ENCODE measurements at places on chromosomes 11 and 22.

DNA sequence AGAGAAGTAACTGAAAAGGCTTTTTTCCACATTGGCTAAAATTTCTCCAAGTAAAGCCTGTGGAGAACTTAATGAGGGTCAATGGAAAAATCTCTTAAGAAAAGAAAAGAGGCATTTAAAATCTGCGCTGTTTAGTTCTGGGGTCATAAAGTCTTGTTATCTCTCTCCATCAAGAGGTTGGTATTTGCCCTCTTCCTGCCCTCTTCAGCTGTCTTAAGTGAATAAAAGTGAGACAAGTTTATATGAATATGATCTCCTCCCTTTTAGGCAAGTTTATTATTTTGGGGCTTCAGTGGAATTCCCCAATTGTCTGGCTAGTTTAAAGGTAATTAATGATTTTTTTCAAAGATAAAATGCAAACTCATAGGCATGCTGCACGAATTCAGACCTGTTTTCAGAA is 89.6 kb downstream of the ARL14EP start:
- no peak for DNase-seq

- peak; percentile 80 for DNase-seq
These were observed 28.4 kb upstream of the PAMR1 start for GRCh38 chr11:35553831-35554230.

DNA sequence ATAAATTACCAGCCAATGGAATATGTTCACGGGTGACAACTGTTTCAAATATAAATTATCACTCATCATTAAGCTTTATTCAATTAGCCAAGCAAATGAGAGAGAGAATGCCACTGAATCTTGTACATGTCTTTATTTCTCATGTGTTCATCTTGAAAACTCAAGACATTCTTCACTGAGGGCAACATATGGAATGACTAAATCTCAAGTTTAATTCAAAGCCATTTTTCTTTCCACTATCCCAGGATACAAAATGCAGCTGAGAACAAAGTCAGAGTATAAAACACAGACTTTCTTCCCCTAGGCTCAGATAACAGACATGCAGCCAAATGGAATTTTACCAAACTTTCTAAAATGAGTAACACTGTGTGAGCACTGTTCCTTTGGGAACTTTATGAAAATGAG is 12.1 kb upstream of the BBOX1 start:
- DNase-seq, result no peak

GRCh38 chr11:27726981-27727380 is 26.7 kb upstream of the BDNF start:
- no peak for DNase-seq

DNA sequence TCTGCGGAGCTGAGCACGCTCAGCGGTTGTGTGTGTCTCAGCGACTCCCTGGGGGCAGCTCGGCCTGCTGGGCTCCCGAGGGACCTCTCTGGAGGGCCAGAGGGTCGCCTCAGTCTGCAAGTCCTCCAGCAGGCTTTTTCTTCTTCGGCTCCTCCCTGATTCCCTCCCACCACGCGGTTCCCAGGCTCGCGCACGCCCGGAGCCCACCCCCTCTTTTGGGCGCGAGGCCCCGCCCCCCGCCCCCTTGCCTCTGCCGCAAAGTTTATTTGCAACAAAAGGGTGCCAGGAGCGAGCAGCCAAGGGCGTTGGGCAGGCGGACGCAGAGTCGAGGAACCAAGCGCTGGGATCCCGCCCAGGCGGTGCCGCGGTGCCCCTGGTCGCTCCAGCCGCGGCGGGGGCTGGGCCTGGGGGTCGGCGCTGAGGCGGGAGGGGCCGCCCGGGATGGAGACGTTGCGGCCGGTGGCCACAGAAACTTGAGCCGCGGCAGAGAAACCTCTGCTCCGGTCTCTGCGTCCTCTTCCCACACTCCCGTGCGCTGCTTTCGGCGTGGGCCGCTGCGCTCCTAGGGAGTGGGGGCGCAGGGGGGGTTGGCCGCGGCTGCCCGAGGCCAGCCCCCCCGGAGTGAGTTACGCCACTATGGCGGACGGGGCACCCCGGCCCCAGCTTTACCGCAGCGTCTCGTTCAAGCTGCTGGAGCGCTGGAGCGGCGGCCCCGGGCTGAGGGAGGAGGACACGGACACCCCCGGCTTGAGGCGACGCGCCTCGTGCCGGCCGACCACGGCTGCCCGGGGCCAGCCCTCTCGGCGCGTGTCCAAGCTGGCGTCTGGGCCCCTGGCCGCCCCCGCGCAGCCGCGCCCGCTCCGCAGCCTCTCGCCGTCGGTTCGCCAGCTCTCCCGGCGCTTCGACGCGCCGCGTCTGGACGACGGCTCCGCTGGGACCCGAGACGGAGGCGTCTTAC is at the start of gene ARHGEF17:
ARHGEF17 (plus strand) TSS at position 274 of the 958 bp plus-strand sequence; CDS start at position 637, 363 bp downstream.
- no peak for DNase-seq

DNA sequence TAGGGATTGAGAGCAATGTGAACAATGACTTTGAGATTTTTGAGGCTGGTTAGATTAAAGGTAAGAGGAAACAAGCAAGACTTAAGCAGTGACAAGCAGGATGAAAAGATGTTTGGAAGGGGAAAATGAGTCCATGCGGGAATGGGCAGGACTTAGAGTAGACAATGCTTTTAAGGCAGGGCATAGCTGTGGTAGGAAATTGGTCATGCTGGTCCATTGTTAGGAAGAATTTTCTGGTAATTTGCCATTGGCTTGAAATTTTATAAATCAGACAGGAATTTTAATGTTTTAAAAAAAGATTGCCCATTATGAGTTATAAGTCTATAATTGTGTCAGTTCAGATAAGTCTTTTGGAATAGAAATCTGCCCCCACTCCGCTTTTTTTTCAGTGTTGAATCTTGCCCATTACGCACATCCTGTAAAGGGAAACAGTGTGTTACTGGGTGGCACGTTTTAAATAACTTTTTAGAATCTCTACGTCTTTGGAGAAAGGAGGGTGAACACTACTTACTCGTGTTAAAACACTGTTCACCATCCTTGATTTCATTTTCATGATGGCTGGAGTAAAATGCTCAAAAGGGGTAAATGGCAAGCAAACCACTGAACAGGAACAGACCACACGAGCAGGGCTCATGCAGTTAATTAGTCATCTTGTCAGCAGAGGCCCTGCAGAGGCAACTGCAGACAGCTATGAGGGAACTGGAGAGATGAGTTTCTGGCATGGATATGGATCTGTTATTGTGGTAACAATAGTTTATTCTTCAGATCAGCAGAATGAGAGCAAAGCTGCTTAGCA is 25.0 kb downstream of the SWAP70 start:
- peak; percentile 35 for DNase-seq

- peak; percentile 74 for DNase-seq
These were observed 17.1 kb downstream of the MAFF start for GRCh38 chr22:38218661-38219622.

DNA sequence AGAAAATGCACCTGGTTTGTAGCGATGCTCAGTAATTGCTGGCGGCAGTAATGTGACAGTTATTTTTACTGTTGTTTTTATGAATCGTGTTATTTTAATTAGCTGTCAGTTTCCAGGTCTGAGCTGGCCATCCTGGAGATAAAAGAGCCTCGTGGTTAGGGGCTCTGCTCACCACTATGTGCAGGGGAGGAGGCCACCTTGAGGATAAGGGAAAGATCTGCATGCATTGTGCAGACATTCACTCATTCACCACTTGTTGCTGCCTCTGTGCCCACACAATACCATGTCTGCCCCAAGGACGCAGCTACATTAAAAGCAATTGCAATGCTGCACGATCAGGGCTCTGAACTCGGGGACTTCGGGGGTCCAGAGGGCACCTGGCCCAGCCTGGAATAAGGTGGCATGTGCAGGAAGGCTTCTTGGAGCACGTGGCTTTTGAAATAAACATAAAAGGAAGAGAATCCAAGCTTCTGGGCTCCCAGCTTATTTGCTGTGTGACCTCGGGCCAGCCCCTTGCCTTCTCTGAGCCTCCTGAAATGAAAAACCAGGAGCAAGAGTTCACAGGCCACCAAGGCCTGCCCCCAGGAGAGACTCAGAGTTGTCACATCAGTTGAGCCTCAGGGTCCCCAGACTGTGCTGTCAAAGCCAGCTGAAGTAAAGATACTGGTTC is 44.7 kb upstream of the SHISAL1 start:
- no peak for DNase-seq

- DNase-seq, result no peak
These were observed at the start of gene OR8B3 for GRCh38 chr11:124398924-124399323. Gene OR8B3, minus strand, starts transcription at chr11:124399024. Its CDS starts 1,673 bp downstream, at chr11:124397351.

GRCh38 chr11:70527046-70527395 is 128.7 kb downstream of the CTTN start:
- DNase-seq, result no peak

- DNase-seq, result no peak
These were observed 69.7 kb downstream of the TEAD1 start for GRCh38 chr11:12743834-12744449.

- no peak for DNase-seq
These were observed 100.2 kb upstream of the LMO1 start for GRCh38 chr11:8363921-8364320.

DNA sequence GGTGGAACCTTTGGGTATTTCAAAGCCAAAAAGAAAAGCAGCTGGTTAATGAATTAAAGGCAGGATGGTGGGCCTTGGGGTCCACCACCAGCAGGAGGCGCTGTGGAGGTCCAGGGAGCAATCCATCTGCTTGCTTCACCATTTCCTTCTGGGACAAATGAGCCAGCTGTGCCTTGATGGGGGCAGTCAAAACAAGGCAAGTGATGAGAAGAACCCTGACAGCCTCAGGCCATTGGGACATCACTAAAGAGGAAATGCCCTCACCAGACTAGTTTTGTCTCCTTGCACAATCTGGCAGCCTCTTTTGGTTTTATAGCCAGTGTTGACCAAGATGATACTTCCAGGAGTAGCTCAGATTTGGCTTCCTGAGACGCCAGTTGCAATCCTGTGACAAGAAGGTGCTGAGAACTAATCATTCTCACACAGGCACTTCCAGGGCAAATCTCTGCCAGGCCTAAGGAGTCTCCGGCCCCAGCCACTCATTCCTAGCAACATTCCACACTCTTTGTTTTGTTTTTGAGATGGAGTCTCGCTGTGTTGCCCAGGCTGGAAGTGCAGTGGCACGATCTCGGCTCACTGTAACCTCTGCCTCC is 38.2 kb upstream of the WEE1 start:
- DNase-seq, result peak; percentile 31

DNA sequence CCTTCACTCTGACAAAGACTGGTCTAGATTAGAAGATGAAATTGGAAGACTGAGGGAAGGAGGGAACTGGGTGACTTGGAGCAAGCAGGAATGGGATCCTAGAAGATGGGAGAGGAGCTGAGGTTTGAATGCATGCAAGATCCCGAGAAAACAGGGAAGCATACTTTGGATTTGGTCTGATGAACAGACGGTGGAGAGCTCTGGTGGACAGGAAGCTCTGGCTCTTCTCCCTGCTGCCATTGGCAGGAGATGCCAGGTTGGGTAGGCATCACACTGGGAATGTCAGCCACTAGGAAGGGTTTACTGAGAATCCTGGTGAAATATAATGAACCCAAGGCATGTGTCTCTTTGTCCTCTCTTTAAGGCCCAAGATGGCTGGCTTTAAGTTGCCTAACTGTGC is 16.5 kb downstream of the NAV2 start:
- no peak for DNase-seq

DNA sequence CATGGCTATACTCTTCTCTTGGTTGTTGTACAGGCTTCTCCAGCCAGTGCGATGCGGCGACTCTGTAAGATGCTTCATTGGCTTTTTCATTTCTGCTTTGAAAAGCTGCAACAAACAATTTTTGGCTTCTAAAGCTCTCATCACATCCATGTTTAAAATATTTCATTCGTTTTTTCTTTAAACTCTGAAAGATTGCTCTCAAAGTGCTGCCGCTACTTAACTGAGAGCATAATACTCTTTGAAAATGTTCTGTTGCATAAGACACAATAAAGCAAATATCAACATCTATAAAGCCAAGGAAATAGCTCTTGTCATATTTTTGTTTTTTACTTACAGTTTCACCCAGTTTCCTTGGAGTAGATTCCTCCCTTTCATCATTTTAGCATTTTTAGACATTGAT is 468.3 kb downstream of the TBC1D22A start:
- DNase-seq, result no peak

GRCh38 chr11:69295079-69295994 is 1.4 kb downstream of the MYEOV start:
- no peak for DNase-seq

DNA sequence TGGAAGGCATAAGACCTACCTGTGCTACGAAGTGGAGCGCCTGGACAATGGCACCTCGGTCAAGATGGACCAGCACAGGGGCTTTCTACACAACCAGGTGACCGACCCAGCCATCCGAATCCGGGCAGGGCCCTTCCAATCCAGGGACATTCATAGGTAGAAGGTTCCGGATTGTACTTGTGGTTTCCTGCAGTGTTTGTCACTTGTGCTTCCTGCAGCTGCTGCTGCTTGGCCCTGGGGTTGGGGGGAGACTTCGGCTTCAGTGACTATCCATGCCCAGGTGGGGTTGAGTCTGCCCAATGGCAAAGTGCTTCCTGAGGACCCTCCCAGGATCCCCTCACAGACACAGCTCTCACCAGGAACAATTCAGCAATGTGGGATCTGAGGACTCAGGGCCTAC is 2.2 kb downstream of the APOBEC3A start:
- DNase-seq, result no peak

GRCh38 chr11:2991452-2992233 is 486 bp downstream of the NAP1L4 start:
- no peak for DNase-seq

DNA sequence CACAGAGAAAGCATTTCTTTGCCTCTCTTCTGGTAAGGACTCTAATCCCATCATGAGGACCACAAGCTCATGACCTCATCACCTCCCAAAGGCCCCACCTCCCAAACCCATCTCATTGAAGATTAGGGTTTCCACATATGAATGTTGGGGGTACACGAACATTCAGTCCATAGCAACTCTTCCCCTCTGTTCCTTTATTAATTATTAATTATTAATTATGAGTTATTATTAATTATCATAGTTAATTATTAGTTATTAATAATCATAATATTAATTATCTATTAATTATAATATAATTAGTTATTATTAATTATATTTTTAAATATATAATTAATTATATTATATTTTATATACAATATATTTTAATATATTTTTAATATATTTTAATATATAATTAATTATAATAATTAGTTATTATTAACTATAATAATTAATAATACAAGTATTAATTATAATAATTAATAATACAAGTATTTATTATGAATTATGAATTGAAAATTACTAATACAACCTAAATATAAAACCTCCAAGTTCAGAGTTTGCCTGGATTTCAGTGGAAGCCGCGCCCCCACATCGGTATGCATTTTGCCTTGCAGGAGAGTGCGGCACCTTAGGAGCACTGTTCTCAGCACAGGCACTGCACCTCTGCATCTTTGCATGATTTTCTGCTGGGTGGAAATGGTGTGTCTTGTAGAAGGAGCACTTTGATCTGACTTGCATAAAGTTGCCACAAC is 128.0 kb upstream of the FGF3 start:
- DNase-seq, result no peak

GRCh38 chr11:43410394-43410793 is 51.7 kb downstream of the TTC17 start:
- no peak for DNase-seq

GRCh38 chr22:21719024-21719423 is 16.6 kb downstream of the YPEL1 start:
- no peak for DNase-seq

Data from AG09319 (cell line).